ENCODE measurements at places on chromosomes 5 and 9.

GRCh38 chr5:132179405-132179804, 48.2 kb downstream of the P4HA2 start:
- no peak for DNase-seq

DNA sequence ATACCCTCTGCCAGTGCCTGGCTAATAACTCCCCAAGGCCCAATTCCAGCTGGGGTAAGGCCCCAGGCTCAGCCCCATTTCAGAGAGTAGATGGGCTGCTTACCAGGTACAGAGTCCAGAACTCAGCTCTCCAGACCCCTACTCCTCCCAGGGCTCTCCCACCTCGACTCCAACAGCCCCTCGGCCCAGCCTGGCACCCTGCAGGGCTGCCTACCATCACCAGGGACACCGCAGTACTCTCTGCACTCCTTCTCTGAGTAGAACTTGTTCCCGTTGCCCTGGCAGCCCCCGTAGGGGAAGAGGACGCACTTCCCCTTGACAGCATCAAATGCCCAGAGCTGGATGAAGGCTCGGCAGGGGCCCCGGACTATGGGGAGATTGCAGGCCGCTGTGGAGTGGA, 17.4 kb downstream of the AMBP start:
- DNase-seq: no peak

- DNase-seq: no peak
These were observed 30.9 kb upstream of the CDK20 start for GRCh38 chr9:88005240-88005639.

DNA sequence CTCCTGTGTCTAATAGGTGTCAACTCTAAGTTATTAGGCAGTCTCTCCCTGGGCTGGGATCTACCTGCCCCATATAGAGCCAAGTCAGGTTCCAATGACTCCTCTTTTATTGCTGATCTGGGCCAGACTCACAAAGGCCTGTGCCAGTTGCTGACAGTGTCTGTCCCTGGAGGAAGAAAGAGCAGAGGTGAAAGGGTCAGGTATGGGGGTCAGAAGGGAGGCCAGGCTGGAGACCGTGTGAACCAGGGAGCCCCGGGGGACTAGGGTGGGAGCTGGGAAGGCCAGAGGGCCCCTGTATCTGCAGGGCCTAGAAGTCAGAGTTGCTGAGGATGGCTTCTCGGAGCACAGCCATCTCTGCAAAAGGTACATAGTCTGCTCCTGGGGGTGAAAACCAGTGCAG, 3.5 kb upstream of the HINT2 start:
- no peak for DNase-seq

DNA sequence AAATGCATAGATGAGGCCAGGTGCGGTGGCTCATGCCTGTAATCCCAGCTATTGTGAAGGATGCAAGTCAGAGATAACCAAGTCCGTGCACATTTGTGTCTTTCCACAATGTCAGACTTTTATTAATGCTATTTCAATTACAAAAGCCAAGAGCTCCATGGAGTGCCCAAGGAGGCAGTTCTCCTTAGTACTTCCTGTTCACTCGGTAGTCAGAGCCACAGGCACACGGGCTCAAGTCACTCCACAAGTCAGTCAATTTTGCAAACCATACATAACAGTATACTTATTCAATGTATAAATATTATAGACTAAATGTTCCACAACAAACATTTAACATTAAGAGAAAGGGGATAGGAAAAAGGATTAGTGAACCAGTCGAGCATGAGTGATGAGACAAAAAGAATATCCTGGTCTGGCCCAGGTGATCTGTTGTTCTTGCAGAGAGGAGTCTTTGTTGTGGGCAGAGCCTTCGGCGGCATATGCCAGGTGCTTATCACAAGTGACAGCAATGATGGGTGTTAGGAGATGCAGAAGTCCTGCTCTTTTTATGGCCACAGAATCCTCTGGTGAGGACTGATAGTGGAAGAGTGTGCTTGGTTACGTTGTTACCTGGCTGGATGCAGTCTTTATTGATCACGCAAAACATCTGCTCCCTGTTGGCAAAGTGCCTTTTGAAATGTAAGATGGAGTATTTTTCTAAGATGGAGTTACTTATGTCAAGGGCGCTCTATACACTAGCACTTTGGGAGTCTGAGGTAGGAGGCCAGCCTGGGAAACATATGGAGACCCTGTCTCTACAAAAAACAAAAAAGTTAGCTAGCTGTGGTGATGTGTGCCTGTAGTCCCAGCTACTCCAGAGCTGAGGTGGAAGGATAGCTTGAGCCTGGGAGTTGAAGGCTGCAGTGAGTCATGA, 167.0 kb upstream of the FBXL17 start:
- DNase-seq: no peak

DNA sequence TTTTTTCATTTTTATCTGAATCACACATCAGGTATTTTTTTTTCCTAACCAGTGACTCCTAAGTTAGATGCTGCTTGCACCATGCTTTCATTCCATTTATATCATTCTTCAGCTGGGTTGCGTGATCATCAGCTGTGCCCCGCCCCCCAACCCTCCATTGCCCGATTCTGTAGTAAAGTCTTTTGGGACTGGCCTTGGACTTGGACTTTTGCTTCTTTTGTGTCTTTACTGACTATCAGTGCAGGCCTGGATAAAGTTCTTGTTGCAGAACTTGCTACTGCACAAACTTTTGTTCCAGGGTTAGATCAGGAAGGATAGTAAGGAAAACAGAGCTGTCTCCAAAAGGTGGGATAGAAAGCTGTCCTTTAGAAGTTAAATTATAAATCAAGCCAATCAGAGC, 38.5 kb downstream of the SLC22A5 start:
- DNase-seq: no peak

DNA sequence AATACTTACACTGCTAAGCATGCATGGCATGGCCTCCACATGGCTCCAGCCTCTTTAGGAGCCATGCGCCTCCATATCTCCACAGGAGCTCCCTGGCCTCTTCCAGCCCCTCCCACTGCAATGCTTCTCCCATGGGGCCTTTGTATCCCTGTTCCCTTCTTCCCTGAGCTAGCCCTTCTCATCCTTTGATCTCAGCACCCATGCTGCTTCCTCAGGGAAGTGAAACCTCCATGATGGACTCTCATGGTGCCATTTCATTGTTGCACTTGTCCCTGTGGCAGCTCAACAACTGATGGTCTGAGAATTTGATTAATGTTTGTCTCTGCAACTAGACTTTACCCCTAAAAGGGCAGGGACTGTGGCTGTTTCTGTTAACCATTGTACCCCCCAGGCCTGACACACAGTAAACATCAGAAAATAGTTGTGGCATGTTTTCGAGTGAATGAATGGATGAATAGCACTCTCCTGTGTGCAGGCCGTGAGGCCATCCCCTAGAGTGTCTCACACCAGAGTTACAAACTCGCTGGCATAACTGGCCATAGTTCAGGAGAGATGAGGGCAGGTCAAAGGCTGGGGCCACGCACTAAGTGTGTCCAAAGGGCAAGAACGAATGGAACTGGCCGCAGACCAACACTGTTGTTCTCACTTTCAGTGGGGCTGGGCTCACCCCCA, 6.6 kb downstream of the IDNK start:
- DNase-seq: no peak

DNA sequence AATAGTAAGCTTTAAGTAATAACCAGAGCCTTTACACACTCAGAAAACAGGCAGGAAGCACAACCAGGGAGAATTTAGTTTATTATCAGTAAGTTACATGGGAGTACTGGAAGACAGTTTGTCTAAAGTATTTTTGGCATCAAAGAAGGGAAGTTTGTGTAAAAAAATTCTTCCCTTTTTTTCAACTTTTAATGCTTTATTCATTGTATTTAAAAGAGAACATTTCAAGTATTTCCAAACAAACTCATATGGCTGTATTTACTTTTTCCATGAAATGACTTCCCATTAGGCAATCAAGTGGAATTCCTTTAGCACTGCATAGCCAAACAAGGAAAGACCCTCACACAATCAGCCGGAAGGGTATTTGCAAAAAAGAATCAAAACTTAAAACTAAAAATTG, 26.7 kb downstream of the RNF145 start:
- no peak for DNase-seq

GRCh38 chr5:39876146-39876545, 451.4 kb upstream of the DAB2 start:
- no peak for DNase-seq

GRCh38 chr9:135600296-135600817, 38.8 kb downstream of the PAEP start:
- no peak for DNase-seq

DNA sequence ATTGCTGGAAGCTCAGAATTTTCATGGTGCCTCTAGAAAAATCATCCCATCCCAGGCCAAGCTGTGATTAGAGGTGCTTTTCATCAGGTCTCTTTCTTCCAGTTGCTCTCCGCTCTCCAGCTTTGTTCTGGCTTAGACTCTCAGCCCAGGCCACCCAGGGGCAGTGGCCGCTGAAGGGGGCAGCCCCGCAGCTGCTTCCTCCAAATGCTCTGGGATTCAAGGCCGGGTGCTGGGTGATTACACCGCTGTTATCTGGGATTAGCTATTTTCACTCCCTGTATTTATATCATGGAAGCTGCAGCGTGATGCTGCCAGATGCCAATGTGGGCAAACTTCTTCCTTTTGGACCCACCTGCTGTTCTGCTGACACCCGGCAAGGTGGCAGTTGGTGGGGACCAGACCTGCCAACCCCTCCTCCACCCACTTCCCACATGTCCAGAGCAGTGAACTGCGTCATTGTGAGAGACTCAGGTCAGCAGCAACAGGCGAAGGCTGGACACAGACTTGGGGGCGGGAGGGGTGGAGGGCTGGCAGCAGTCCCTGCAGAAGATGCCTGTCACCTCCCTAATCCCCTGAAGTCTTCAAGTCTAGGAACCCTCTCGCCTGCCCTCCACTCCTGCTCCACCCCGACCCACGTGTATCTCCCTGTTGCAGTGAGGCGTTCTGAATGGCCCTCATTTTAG, 33.9 kb upstream of the NKX2-5 start:
- DNase-seq: no peak

DNA sequence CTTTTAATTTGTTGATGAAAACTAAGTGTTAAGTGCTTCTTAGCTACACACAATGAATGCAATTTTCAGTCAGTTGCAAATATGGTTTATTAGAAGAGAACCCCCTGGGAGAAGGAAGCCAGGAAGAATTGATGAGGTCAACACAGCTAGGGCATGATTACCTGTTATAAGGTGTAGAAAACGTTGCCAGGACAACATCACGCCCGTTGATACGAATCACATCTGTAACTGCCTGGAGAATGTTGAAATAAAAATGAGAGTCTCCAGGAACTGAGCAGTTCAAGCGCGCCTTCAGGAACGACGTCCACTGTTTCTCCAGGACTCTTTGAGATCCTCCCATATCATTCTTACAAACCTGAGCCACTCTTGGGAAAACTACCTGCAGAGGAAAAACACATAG, 88.0 kb downstream of the SEMA6A start:
- no peak for DNase-seq

- DNase-seq: peak; percentile 20
These were observed at the start of gene NSD1 for GRCh38 chr5:177133096-177133852. NSD1 (plus strand) TSS chr5:177133773; CDS start chr5:177135104, 1,331 bp downstream.

DNA sequence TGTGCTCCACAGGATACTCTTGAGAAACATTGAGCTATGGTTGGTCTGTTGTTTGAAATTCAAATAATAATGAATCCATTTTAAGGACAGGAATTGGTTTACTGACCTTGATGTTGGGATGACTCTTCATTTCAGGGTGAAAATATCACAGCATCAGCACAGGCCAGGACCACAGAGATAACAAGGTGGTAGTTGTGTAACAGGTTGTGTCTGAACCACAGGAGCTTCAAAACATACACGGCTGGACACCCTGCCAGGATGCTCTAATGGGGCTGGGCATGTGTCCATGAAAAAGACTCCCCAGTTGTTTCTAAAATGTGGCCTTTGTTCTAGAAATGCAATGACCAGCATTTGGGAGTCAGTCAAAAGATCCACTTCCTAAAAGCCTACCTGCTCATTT, 69.8 kb downstream of the ACO1 start:
- no peak for DNase-seq

DNA sequence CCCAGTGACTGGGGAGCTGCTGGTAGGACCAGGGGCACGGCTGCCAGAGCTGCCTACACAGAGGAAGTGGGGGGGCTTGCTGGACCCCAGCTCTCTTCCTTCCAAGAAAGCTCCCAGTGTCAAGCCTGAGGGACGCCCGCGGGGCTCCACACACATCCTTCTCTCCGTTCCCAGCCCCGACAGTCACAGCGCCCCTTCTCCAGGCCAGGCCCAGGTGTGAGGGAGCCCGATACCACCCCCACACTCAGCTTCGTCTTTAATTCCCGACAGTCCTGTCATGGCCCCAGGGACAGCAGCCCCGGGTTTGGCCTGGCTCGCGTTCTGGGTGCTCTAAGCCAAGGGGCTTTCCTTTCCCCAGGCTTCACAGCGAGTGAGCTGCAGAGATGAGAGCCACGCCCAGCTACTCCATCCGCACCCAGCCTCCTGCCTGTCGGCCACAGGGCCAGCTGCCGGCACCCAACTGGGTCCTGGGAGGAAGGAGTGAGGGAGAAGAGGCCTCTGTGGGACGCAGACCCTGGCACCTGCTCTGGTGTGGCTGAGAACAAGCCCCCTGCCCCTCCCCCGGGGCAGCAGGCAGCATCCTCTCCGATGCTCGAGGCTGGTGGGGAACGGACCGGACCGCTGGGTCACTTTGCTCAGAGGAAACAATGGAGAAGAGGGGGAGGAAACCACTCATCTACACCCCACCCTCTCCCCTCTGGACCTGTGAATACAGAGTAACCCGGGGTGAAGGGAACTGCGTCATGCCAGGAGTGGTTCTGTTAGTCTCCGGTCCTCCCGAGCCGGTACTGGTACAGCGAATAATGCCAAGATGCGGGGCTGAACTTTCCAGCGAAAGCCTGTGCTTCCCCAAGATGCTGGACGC, 53.9 kb upstream of the PHYKPL start:
- no peak for DNase-seq

DNA sequence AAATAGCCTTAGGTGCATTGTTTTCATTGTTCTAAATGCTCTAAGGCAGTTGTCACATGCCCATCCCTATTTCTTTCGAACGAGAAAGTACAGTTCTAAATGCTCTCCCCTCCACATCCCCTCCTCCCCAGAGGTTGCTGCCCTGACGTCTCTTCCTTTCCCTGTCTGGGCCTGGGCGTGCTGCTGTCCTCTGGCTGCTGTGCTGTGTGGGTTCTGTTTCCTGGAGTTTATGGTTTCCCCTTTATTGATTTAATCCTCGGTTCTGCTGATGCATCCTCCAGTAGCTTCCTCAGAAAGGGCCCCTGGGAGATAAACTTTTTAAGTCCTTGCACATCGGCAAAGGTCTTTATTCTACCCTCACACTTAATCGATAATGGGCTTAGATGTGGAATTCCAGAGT, 48.8 kb downstream of the MVB12B start:
- no peak for DNase-seq

GRCh38 chr5:43461066-43461465, 22.6 kb downstream of the TMEM267 start:
- DNase-seq: no peak
